ENCODE measurements at places on chromosomes 7 and 10. TPM values are rescaled to one million over a fixed set of nuclear protein-coding genes. Genes with fewer than 3 reads are reported as not detected.

Gene DOCK4
- total RNA-seq, result 26.4 TPM

Gene AASS
- total RNA-seq, result 18.4 TPM

Gene HABP2
- total RNA-seq, result 0.20 TPM

Gene C10orf105
- total RNA-seq, result 0.43 TPM

Gene NPC1L1
- 0.17 TPM for total RNA-seq

Measured in motor neuron (in vitro differentiated cells).